BJ (cell line): ENCODE measurements at places on chromosomes 5 and 9.

- no peak for DNase-seq
These were observed 6.4 kb downstream of the NDUFS6 start for GRCh38 chr5:1807451-1808185.

DNA sequence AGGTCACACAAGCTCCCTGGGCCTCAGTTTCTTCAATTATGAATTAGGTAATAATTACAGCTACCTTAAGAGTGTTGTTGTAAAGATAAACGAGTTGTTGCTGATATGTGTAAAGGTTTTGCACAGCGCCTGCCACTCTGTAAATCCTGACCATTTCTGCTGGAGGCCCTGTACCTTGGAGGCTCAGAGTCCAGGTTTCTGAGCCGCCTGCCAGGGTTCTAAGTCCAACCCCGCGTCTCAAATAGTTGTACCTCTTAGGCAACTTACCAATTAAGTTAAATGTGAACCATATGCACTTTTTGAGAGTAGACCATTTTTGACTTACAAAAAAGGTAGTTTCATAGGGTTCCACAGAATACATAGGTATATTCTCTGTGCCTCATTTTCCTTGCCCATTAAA is 156.8 kb upstream of the KLF9 start:
- no peak for DNase-seq

DNA sequence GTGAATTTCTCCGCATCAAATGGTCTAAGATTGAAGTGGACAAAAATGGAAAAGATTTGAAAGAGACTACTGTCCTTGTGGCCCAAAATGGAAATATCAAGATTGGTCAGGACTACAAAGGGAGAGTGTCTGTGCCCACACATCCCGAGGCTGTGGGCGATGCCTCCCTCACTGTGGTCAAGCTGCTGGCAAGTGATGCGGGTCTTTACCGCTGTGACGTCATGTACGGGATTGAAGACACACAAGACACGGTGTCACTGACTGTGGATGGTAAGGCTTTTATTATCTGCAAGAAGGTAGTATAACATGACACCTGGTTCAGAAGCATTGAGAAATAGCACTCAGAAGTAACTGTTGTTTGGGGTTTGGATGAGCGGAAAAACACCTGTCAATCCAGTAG is 18.7 kb downstream of the VCAN start:
- DNase-seq = no peak

GRCh38 chr5:146059460-146060220 is 45.7 kb downstream of the PLAC8L1 start:
- DNase-seq = no peak

DNA sequence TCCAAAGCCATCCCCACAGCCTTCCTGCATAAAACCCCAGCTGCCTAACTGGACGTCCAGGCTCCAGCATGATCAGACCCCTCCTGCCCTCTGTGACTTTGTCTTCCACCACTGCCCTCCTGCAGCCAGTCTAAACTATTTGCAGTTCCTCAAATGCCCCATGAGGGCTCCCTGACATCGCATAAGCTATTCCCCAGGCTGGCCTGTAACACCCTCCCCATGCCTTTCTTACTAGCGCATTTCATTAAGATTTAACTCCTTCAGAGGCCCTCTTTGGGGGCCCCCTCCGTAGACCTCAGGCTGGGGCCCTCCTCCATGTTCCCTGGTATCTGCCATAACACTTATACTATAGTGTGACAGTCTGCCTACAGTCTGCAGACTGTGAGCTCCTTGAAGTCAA is 15.5 kb upstream of the SMIM23 start:
- no peak for DNase-seq
